SK-MEL-5 (cell line): ENCODE measurements at places on chromosomes 16 and 17. TPM values are rescaled to one million over a fixed set of nuclear protein-coding genes. Genes with fewer than 3 reads are reported as not detected.
A peak's percentile ranks its signal among the peaks of the same experiment; 100 is the strongest.

DNA sequence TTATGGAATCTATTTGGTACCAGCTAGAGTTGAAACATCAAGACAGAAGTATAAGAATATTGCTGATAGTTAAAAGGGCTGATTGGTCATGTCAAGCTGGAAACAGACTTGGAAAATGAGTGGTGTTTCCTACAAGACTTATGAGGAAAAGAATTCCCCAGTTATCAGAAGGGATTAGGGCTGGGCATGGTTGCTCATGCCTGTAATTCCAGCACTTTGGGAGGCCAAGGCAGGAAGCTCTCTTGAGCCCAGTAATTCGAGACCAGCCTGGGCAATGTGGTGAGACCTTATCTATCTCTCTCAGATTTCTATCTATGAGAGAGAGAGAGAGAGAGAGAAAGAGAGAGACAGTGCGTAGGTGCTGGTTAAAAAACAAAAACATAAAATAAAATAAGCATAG, 139.5 kb upstream of the PMFBP1 start:
- no peak for DNase-seq

- no peak for DNase-seq
Measured at GRCh38 chr17:36650096-36650775, 48.9 kb downstream of the MRM1 start.

DNA sequence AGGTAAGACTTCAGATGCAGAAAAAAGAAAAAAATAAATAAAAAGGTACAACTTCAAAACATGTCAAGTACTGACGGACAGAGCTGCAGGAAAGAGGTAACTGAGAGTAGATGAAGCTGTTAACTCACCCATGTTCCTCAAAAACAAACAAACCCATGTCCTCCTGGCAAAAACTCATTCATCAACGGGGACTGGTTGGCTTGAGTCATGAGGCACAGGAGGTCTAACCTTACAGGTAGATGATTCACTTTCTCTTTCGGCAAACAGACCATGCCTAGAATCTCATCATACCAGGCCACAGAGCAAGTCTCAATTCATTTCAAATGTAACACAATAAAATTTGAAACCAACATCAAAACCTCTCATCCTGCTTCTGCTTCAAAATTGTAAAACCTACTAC, 12.3 kb upstream of the FASN start:
- no peak for DNase-seq

DNA sequence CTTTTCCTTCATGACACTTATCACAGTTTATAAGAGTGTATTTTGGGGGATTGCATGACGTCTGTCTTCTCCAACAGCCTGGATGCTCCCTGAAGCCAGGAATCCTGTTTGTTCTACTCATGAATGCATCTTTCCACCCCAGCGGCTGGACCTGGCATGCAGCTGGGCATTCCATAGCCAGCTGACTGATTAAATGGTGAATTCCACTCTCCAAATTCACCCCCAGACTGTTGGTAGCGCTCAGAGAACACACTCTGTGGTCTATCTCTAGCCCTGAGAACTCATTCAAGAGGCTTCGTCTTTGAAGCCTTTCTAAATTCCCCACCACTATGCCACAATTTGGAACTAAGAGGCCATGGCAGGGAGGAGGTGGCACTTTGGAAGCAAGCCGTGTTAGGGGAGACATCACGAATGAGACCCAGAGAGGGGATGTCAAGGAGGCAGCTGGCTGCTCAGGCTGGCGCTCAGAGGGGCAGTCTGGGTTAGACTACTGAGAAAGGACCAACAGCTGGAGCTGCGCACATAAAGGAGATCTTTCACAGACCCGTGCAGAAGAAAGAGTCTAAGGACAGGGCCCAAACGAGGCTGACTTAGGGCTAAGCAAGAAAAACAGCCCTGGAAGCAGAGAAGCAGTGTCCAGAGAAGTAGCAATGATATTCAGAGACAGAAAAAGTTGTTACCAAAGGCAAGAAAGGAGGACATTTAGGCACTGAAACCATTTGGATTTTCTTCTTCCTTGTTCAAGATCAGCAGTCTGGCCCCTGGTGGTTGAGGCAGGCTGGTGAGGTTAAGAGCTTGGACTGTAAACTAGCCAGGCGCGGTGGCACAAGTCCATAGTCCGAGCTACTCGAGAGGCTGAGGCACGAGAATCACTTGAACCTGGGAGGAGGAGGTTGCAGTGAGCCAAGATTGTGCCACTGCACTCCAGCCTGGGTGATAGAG, 42.4 kb upstream of the ZNF629 start:
- DNase-seq, result no peak

- DNase-seq, result no peak
Measured at GRCh38 chr17:33040461-33040860, 48.8 kb downstream of the SPACA3 start.

DNA sequence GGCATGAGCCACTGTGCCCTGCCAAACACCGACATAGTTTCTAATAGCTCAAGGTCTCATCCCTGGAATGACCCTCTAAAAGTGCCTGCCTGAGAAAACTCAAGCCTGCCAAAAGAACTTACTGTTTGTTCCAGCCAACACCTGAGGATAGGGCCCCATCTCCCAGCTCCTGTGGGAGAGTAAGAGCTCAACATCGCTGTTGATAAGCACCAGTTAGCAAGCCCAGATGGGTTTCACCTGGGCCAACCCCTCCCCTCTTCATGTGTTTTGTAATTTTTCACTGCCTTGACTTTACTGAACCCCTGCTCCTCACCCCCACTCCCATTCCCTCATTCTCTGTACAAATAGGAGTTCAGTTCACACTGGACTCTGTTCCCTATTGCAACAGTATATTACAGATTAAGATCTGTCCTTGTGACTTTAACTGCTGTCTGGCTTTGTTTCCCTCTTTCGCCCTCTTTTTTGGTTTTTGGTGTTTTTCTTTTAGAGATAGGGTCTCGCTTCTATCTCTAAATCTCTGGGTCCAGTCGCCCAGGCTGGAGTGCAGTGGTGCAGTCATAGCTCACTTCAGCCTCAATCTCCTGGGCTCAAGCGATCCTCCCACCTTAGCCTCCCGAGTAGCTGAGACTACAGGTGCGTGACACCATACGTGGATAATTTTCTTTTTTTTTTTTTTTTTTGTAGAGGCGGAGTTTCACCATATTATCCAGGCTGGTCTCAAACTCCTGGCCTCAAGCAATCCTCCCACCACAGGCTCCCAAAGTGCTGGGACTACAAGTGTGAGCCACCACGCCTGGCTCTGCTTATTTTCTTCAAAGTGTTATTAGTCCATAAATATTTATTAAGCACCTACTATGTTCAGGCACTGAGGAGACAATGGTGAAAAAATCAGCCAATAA, 12.3 kb downstream of the NUPR1 start:
- DNase-seq, result no peak

DNA sequence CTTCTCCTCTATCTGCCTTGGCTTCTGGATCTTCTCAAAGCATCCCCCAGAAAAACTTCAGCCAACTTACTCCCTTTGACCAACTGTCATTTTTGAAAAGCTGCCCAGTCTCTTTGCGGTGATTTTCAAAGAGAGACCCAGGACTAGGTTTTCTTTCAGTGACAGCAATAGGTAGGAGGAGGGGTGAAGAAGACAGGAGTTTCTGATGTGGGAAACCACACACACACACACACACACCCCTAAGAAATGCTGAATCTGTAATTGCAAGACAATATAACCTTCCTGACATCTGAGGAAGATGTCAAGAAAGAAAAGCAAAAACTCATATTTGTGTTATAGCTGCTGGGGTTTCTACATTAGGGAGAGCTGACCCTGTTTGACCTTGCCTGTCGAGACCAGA, 5.2 kb downstream of the FAM20A start:
- DNase-seq, result no peak

- DNase-seq, result no peak
Measured at GRCh38 chr17:50145532-50146229, 4.8 kb downstream of the PPP1R9B start.

DNA sequence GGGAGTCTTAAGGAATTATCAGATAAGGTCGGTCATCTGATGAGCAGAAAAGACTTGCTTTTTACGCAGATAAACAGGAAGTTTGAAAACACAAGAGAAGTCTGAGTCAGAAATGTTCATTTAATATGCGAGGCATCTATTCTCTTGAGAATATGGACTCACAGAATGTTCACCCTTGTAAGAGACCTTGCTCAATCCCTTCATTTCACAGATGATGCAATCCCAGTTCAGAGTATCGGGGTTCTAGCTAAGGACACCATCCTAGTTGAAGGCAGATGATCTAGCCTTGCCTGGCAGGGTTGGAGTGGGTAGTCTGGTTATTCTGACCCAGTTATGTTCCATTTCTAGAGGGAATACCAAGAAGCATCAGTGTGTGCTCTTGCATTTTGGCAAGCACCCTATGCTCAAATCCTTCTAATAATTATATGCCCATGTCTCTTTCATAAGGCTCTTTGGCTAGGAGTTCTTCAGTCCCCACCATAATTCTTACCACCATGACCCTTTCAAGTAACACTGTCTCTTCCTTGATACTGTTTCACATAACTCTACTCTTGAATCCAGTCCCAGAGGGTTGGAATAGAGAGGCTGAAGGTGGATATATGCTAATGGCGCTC, 42.5 kb downstream of the YPEL2 start:
- DNase-seq, result peak; percentile 82

GRCh38 chr16:12627394-12627793, 176.3 kb downstream of the CPPED1 start:
- no peak for DNase-seq

GRCh38 chr17:149897-150584, 12.7 kb downstream of the SCGB1C2 start:
- no peak for DNase-seq

GRCh38 chr16:68242926-68243858, 2.0 kb upstream of the PLA2G15 start:
- DNase-seq, result no peak

- no peak for DNase-seq
Measured at GRCh38 chr16:649631-650030, 466 bp downstream of the WDR90 start.

GRCh38 chr17:76940738-76941350, 72.6 kb downstream of the MGAT5B start:
- peak; percentile 70 for DNase-seq

- no peak for DNase-seq
Measured at GRCh38 chr16:69906838-69907401, 44.2 kb upstream of the CLEC18A start.

DNA sequence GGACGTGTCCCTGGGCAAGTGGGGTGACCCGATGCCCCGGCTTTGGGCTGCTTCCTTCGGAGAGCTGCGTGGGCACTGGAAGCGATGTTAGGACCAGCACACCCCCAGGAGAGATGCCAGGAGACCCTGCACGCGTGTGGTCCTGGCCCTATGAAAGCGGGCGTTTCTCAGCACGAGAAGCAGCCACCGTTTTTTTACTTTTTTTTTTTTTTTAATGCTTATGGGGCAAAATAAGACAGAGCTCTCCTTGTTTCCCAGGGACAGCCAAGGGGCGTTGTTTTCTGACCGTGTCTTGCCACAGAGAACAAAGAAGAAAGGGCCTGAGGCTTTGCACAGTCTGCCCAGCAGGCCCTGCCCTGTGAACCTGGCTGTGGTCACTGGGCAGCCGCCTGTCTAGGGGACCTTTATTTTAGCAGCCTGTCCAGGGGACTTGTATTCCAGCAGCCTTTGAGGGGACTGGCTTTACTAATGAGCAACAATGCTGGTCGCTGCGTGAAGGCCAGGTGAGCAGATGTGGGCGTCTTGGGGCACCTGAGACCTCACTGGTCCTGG, 996 bp downstream of the SLC25A10 start:
- peak; percentile 95 for DNase-seq

GRCh38 chr17:72306037-72306436, 185.2 kb downstream of the SOX9 start:
- DNase-seq, result no peak

- DNase-seq, result no peak
Measured at GRCh38 chr17:63621229-63621683, 961 bp upstream of the MAP3K3 start.

DNA sequence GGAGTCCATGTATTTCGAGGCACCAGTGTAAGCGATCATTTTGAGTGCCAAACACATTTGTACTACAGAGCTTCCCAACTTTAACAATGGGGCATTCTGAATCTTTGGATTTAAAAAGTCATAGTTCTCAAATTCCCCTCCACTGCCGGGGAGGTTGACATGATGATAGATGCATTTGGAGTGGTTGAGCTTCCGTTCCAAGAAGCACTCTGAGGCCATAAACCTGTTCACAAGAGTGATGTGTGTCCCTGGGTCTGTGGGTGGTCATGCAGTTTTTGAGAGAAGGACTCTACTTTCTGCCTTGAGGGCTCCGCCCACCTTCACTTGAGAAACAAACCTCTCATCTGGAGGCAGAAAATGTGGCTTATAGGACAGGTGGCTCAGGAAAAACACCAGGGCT, 43.7 kb downstream of the IRX5 start:
- DNase-seq, result no peak

DNA sequence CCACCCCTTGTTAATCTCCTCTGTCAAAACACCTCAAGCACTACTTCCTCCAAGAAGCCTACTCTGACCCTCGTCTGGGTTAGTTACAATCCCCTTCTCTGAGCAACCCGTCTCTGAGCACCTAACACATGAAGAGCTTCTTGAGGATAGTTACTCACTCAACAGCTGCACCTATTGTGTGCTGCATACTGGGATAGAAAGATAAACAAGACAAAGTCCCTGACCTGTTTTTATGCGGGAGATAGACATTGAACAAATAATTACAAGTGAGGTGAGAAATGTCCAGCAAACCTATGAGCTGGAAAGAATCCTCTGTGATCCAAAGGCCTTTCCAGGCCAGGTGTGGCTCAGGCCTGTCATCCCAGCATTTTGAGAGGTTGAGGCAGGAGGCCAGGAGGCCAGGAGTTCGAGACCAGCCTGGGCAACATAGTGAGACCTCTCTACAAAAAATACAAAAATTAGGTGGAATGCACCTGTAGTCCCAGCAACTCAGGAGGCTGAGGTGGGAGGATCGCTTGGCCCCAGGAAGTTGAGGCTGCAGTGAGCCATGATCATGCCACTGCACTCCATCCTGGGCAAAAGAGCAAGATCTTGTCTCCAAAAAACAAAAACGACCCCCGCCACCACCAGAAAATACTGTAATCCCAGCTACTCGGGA, 5.5 kb upstream of the ZNF771 start:
- no peak for DNase-seq

- DNase-seq, result no peak
Measured at GRCh38 chr16:85004587-85005205, 6.6 kb downstream of the ZDHHC7 start.

The OTOA gene
- total RNA-seq, result 0.27 TPM in 1 of 2 replicates, not detected in the other

The CD300A gene
- total RNA-seq, result not detected in 2 replicates

The FNDC8 gene
- total RNA-seq, result not detected in 2 replicates

The TAT gene
- total RNA-seq, result not detected in 2 replicates

The TEX14 gene
- total RNA-seq, result 0.55 and 2.9 TPM in 2 replicates

The TP53TG3C gene
- not detected in 2 replicates for total RNA-seq

The AARSD1 gene
- 24.3 and 26.7 TPM in 2 replicates for total RNA-seq

The PRSS33 gene
- total RNA-seq, result 0.24 and 1.0 TPM in 2 replicates

The COX4I1 gene
- 696 and 745 TPM in 2 replicates for total RNA-seq

The CEP295NL gene
- total RNA-seq, result 0.74 and 0.80 TPM in 2 replicates

The CNGB1 gene
- total RNA-seq, result not detected in 2 replicates

The CCT6B gene
- 0.96 and 1.4 TPM in 2 replicates for total RNA-seq

The AOC3 gene
- total RNA-seq, result 0.26 TPM in 1 of 2 replicates, not detected in the other

The HBA1 gene
- total RNA-seq, result not detected in 2 replicates

The HOXB9 gene
- total RNA-seq, result 2.2 and 3.3 TPM in 2 replicates

The CCL7 gene
- not detected in 2 replicates for total RNA-seq

The PPP1R27 gene
- 0.56 and 0.63 TPM in 2 replicates for total RNA-seq

The KRTAP4-5 gene
- total RNA-seq, result not detected in 2 replicates

The LPCAT2 gene
- 42.4 and 42.9 TPM in 2 replicates for total RNA-seq

The ST6GALNAC1 gene
- total RNA-seq, result 0.79 and 1.7 TPM in 2 replicates
